ENCODE measurements at places on chromosomes 7 and 10.

DNA sequence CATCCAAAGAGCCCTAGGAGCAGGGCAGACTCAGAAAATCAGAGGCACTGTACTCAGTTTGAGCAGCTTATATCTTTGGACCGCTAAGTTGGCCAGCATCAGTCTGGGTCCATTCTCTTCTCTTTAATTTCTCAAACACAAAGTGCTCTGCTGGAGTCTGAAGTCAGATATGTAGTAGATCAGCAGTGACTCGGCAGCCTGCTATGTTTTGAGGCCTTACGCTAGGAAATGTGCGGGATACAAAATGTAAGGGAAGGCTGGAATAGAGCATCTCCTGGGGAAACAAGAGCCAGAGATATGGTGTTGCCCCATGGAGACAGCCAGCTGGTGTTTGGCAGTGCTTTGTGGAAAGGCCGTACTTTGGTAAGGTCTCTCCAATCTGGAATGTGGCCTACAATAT is 60.6 kb upstream of the VKORC1L1 start:
- DNase-seq, result no peak

DNA sequence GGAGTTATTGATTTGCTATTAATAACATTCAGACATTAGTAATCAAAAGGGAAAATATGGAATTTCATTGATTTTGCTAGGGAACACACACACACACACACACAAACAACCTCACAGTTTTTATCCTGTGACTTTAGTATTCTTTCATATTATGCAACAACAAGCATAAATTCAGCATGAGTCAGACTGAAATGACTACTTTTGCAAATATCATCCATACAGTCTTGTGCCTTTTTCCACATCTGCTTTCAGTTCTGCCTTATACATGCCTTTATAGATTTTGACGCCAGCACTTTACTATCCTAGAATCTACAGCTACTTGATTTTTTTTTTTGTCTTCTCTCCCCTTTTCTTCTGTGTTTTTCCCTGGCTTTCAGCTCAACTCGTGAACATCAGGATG is 975.8 kb upstream of the LRRTM3 start:
- DNase-seq, result no peak

DNA sequence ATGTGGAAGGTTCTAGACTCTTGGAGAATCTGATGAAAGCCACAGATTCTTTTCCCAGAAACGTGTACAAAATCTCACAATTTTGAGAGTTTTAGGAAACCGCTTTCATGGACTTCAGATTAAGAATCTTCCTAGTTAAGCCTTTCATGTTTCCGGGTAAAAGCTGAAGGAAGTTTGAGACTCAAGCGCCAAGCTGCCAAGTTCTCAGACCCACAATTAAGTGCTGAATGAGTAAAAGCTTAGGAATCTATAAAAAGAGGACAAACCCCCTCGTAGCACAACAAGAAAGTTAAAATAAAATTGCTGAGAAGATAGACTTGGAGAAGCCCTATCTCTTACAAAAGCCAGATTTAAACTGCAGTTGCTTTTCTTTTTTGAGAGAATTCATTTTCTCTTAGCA is 99.6 kb downstream of the ST8SIA6 start:
- no peak for DNase-seq

DNA sequence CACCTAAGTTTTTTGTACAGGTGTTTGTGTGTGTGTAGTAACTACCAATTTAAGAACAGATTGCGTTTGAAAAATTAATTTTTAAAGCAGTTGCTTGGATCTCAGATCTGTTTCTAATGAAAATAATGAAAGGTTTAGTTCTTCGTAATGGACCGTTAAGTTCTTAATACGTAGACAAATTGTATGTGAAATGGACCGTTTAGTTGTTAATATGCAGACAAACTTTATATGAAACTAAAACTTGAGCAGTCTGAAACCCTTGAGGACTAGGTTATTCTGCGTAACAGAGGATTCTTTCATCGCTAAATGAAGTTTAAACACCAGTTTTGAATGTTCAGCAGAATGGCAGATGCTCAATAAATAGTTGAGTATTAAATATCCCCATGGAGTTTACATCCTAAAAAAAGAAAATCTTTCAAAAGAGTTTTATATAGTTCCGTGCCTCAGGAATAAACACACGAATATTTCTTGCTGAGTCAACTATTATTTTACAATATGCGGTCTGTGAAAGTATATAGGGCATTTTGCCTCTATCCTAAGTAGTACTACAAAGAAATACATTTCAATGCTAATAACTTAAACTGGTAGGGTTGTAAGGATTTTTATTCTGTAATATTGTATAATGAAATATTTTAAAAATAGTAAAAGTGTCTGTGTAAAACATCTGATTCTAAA is 1.2 kb downstream of the DBF4 start:
- no peak for DNase-seq

DNA sequence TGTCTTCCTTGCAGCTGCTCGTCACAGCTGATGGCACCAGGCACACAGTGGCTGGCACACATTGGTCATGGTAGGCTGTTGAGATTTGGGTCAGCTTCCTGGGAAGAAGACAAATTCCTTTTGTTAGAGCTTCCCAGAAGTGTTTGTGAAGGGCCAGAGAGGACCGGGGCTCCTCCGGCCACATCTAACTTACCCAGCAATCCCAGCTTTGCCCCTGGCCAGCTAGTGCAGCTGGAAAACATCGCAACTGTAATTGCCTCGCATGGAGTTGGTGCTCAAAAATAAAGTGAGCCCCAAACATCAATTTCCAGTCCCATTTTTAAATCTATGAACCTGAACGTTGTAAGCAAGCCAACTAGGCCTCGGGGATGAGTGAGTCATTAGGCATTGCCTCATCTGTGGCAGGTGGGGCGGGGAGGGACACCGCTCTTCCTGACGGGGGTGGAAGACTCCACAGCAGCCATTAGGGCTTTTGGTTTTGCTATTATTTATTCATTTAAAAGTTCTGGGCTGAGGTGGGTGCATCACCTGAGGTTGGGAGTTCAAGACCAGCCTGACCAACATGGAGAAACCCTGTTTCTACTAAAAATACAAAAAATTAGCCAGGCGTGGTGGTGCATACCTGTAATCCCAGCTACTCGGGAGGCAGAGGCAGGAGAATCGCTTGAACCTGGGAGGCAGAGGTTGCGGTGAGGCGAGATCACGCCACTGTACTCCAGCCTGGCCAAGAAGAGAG is 12.4 kb downstream of the CPA5 start:
- no peak for DNase-seq

GRCh38 chr10:127906548-127907377 is at the start of gene PTPRE:
TSS of gene PTPRE (plus strand) at chr10:127907103. CDS start at chr10:128040882, 133,779 bp downstream.
- DNase-seq, result peak; percentile 68

GRCh38 chr7:128831994-128832879 is 2.0 kb downstream of the FLNC start:
- no peak for DNase-seq

- no peak for DNase-seq
Measured at GRCh38 chr10:132742167-132742836, 43.6 kb downstream of the NKX6-2 start.

GRCh38 chr10:97222326-97222961 is 36.7 kb upstream of the SLIT1 start:
- no peak for DNase-seq

- no peak for DNase-seq
Measured at GRCh38 chr7:81256991-81257390, 338.1 kb upstream of the SEMA3C start.

DNA sequence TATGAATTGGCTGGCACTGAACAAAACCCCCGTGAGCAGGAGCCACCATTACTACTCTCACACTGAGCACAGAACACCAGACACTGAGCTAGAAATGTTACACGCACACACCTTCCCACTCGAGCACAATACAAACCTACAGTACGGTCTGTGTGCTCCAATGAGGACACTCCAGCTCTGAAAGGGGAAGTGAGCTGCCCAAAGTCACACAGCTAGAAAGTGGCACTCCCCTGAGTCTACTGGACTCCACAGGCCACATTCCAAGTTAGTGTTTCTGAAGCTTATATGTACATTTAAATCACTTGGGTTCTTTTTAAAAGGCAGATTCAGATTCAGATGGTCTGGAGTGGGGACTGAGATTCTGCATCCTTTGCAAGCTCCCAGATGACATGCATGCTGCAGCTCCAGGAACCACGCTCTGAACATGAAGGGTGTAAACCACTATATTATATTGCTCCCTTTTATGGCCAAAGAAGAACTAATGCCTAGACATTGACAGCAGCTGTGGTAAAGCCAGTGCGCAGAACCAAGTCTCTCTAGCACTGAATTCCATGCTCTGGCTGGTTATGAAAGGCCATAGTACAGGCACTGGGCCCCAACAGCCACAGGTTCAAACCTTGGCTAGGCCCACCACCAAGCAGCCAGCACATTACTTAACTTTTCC is 77.1 kb downstream of the FRMPD2 start:
- DNase-seq, result no peak

DNA sequence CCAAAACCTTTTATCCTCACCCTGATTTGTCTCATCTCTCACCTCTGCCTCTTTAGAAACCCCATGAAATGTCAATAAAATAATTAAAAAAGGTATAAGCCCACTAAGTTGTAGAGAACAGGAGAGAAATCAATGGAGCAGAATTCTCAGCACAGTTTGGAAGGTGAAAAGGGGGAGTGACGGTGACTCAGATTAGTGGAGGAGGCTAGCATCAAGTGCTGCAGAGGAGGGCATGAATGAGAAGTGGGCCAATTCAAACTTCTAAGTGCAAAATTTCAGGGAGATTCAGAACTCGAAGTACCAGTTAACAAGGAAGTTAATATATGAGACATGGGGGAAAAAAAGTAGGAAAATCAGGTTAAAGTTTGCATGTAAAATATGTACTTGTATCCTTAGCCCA is 34.9 kb upstream of the ETV1 start:
- no peak for DNase-seq

GRCh38 chr7:28297801-28298459 is 114.4 kb upstream of the CREB5 start:
- DNase-seq, result no peak

DNA sequence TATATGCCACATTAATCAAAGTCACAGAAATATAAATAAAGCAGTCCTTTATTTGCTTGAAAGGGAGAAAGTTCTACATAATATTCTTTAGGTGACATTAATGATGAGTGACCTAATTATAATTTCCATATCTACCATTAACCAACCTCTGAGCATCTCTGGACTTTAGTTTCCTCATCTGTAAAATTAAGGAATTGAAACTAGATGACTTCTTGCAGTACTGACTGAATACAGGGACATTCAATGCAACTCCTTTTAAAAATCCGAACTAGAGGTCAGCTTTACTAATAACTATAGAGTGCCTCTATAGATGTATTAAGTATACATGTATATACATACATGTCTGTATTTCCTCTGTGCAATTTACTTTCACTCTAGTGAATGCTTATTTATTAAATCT is 3.9 kb downstream of the FMC1 start:
- no peak for DNase-seq

GRCh38 chr10:120161111-120161510 is 268.6 kb downstream of the SEC23IP start:
- DNase-seq, result no peak

DNA sequence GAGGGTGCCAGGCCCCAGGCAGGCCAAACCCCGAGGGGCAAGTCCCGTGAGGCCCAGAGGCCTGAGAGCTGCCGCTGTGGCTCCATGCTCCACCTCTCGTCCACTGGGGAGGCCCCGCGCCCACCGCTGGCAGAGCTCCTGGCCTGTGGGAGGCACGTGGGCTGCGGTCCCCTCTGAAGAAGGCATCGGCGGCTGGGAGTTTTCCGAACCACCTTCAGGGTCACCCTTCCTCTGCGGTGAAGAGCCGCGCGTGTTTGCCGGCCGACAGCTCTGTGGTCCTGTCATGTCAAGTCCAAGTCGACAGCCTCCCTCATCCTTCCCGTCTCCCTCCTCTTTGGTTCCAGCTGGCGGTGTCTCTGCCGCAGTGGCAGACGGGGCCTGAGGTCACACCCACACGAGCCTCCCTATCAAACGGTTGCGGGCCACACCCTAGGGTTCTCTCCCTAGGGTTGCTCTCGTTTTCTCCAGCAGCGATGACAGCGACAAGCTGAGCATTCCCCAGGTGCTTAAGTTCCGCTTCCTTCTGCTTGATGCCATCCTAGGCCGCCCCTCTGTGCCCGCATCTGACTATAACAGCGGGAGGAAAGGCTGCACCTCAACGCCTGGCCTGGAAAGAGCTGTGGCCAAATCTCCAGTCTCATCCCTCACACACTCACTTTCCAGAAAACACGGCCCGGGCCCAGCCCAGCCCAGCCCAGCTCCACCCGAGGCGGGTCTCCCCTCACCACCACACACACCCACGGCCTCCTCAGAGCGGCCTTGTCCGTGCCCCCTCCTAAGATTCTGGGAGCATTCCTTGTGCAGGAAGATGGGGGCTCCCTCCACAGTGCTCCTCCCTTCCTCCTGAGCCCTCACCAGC is 185.0 kb downstream of the ELFN1 start:
- no peak for DNase-seq

DNA sequence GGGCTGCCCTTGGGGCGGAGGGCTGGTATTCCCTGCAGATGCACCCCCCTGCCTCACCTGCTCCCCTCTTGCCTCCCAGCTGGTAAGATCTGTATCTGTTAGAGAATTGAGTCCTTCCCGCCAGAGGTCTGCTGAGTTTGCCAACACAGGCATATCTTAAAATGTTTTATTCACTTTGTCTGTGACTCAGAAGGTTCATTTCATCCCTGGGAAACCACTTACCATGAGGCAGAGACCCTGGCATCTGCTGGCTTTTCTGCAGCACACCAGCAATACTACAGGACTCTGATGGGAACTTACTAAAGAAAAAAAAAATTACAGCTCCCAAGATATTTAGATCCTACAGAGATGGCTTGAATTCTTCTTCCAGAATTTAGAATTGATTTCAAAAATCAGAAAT is 131.3 kb downstream of the PLPP4 start:
- no peak for DNase-seq

DNA sequence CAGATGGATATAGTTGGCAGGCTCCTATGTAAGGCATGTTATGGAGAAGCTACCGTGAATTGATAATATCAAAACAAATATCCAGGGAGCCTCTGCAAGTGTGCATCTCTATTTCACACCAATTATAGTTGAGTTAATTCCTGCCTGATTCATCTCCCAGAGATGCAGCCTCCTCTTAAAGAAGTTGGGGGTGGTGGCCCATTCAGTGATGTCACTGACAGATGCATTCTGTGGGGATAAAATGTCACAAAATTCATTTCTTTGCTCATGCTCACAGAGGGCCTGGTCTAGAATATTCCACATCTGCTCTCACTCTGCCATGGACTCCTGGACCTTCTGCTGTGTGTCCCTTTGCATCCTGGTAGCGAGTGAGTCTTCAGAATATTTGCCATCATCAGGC is 189.1 kb upstream of the PRSS1 start:
- no peak for DNase-seq

GRCh38 chr7:44366986-44367385 is 41.6 kb upstream of the CAMK2B start:
- no peak for DNase-seq

- peak; percentile 87 for DNase-seq
Measured at GRCh38 chr10:124791547-124792348, at the start of gene EEF1AKMT2. TSS of gene EEF1AKMT2 (minus strand) at chr10:124791887. CDS start at chr10:124791833, 54 bp downstream.

GRCh38 chr10:22666287-22667092 is 47.9 kb downstream of the PIP4K2A start:
- DNase-seq, result peak; percentile 56

- no peak for DNase-seq
Measured at GRCh38 chr10:108616559-108617285, 1306.6 kb downstream of the XPNPEP1 start.

All from T-helper 2 cell treated with Interferon-gamma antibody and Interleukin-4, amounts not matched to agents 5 μg/mL and 100 μg/mL, for 36 hours (primary cell).